ENCODE measurements at places on chromosomes 7 and 10.

DNA sequence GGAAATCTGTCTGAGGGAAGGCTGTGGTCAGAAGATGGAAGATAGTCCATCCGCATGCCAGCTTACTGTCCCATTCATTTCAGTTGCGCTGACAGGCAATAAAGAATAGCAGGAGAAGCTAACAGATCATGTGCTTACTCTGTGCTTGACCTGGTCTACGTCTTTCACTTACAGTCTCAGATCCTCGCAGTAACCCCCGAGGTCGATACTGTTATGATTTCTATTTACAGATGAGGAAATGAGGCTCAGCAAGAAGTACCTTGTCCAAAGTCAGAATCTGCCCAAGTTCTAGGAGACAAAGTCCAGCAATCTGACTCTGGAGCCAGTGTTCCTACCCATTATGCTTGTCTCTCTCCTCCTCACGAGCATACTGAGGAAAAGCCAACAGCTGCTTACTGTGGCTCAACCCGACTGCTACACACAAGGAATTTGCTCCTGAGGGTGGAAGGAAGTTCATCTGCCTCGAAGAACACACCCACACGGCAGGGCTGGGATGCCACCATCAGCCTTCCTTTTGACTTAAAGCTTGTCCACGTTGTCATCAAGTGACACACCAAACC lies 74.2 kb downstream of the MINPP1 start:
- no peak for DNase-seq

DNA sequence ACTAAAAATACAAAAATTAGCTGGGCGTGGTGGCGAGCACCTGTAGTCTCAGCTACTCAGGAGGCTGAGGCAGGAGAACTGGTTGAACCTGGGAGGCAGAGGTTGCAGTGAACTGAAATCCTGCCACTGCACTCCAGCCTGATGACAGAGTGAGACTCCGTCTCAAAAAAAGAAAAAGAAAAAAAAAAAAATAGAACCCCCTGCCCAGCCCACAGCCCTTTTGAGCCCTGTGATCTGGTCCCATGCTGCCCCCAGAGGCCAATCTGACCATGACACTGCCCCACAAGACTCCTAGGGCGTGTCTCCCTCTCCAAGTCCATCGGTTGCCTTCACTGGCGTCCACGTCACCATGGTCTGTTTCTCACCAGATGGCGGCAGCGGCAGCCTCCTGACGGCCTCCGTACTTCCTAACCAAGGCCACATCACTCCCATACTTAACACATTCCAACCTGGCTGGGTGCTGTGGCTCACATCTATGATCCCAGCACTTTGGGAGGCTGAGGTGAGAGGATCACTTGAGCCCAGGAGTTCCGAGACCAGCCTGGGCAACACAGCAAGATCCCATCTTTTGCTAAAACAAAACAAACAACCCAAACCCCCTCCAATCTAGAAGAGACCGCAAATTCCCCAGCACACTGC lies 18.0 kb downstream of the STX1A start:
- DNase-seq: no peak

DNA sequence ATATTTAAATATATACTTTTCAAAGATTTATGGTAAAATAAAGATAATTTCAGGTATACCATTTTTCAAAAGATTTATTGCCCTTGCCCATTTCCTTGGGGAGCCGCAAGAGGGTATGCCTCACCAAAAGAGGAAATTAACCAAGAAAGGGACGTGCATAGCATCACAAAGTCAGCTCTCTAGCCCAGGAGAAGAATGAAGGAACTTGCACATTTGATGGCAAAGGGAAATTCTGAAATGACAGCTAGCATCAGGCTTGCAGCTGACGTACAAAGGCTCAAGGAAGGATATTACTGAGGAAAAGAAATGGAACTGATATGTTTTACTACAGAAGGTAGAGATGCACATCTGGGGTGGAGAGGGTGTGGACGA lies 93.6 kb upstream of the RSU1 start:
- DNase-seq: no peak

DNA sequence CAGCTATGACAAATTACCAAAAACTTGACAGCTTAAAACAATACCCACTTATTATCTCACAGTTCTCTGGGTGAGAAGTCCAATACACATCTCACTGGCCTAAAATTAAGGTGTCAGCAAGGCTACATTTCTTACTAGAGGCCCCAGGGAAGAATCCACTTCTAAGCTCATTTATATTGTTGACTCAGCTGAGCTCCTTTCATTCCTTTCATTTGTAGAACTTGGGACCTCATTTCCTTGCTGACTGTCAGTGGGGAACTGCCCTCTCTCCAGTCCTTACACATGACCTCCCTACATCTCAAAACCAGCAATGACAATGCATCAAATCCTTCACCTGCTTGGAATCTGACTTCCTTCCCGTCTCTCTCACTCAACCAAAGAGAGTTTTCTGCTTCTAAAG lies 240.3 kb downstream of the IPMK start:
- no peak for DNase-seq

- peak; percentile 61 for DNase-seq
These were observed 32.1 kb upstream of the GNA12 start for GRCh38 chr7:2876031-2876731.

- DNase-seq: no peak
These were observed 6.8 kb upstream of the SLK start for GRCh38 chr10:103960103-103960502.

- DNase-seq: no peak
These were observed 68.9 kb upstream of the KDM7A start for GRCh38 chr7:140245611-140246105.

DNA sequence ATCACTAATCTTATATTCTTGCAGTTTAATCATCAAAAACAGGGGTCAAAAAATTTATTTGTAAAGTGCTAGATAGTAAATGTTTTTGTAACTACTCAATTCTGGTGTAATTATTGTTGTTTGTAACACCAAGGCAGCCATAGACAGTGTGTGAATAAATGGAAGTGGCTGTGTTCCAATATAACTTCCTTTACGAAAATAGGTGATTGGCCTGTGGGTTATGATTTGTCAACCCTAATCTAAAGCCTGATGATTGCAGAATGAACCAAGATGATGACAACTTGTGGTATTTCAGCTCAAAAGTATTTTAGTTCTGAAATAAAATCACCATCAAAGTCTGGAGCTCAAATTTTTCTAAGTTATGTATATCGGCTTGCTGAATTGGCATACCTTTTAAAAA lies 34.4 kb upstream of the ETV1 start:
- DNase-seq: no peak

DNA sequence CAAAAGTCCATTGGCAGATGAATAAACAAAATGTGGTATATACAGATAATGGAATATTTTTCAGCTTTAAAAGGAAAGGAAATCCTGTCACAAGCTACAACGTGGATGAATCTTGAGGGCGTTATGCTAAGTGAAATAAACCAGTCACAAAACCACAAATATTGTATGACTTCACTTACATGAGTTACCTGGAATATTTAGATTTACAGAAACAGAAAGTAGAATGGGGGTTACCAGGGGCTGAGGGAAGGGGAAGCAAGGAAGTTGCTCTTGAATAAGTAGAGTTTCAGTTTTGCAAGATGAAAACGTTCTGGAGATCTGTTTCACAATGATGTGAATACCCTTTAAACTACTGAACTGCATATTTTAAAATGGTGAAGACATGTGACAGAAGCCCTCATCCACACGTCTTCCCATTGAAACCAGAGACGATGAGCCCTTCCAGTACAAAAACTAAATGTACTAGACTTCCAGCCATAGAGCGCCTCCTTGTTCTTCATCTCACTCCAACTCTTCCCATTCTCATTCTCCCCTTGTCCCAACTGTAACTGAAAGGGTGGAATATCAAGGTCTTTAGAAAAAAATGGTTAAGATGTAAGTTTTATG lies 62.4 kb downstream of the MICU1 start:
- DNase-seq: no peak

- DNase-seq: no peak
These were observed 55.3 kb upstream of the KAT6B start for GRCh38 chr10:74771054-74771453.

- DNase-seq: no peak
These were observed 141.5 kb upstream of the NPVF start for GRCh38 chr7:25369786-25370185.

GRCh38 chr7:164882-165660 lies 27.3 kb upstream of the FAM20C start:
- peak; percentile 61 for DNase-seq

DNA sequence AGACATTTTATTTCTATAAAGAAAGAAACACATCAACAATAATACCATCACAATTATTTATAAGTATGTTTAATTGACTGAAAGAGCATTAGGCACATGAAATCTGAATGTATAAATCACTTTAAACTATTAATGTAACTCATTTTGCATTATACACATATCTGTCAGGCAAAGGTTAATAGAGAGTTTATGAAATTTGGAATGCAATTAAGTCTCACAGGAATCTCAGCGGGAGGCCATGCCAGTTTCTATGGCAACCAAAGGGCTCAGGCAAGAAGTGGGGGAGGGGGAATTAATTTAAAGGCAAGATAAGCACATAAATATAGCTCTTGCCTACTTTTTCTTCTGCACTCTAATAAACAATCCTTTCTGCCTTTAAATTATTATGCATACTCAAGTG lies 152.6 kb downstream of the SLC16A9 start:
- peak; percentile 77 for DNase-seq

- DNase-seq: no peak
These were observed 137.8 kb downstream of the CHRM2 start for GRCh38 chr7:137006293-137006692.

GRCh38 chr7:74253835-74254128 lies 417 bp downstream of the RFC2 start:
- no peak for DNase-seq

DNA sequence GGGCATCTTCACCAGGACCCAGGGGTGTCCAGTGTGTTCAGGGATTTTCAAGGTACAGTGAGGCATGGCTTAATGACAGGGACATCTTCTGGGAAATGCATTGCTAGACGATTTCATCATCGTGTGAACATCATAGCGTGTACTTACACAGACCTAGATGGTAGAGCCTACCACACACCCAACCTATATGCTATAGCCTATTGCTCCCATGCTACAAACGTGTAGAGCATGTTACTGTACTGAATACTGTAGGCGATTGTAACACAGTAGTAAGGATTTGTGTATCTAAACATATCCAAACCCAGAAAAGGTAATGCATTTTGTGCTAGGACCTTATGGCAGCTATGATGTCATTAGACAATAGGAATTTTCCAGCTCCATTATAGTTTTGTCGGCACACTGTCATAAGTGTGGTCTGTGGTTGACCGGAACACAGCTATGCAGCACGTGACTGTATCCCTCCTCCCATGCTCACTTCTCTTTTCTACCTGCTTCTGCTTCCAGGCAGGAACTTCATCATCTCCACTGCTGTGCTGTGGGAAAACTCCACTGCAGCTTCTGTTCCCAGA lies 416.2 kb upstream of the NFE2L3 start:
- DNase-seq: no peak

DNA sequence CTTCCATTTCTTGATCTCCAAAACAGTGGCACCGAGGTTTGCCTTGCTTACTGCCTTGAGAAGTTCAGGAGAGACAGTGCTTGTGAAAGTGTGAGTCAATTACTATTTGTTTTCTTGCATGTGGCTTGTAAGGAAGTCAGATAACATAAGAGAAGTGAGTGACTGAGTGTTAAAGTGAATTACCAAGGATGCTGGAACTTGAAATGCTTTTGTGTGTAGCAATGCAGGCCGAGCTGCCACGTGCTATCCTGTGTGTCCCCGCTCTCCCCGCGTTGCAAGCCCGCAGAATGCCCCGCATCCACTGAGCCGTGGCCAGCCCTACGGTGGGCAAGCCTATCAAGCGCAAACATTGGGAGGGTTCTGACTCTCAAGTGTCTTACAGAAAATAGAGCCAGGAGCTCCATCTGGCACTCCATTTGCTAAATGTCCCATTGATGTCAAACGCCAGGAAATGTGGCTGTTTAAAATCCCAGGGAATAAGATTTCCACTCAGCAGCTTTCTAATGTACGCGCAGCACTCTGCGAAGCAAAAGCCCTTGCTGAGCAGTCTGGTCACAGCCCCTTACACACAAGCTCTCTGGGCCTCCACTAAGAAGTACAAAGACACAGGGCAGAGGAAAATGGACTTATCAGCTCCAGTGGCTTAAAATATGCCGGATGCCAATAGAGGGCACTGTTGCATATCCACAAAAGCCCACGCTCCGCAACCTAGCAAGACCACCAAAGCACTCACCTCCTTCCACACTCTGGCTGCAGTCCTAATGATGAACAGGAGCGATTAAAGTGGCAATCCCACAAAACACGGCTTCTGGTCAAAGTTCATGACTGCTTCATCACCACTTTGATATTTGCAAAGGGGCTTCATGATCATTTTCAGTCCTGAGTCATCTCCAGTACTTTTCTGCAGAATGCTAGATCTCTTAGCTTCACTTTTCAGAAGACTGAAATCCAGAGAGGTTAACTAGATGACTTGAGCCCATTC lies 158.0 kb upstream of the ITGB1 start:
- DNase-seq: peak; percentile 87

- DNase-seq: no peak
These were observed 39.0 kb downstream of the TAF3 start for GRCh38 chr10:7857262-7857661.

- no peak for DNase-seq
These were observed 374.6 kb downstream of the DNAJB6 start for GRCh38 chr7:157711353-157711888.

Measured in kidney (tissue), 22 donors.